Left forelimb (tissue), 1 donor: ENCODE measurements at places on chromosomes 16 and 17.

DNA sequence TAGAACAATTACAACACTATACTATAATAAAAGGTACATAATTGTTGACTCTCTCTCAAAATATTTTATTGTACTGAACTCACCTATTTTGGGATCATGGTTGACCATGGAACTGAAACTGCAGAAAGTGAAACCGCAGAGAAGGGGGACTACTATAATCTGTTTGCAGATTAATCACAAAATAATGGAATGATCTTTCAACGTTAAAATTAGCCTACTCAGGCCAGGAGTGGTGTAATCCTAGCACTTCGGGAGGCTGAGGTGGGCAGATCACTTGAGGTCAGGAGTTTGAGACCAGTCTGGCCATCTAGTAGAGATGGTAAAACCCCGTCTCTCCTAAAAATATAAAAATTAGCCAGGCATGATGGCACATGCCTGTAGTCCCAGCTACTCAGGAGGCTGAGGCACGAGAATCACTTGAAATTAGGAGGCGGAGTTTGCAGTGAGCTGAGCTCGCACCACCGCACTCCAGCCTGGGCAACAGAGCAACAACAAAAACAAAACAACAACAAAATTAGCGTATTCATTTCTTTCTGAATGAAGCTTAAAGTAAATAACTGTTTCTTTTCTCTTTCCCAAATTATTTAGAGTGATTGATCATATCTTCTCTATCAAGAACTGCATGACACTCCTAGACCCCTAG is 45.6 kb downstream of the IKZF3 start:
- DNase-seq, result no peak

DNA sequence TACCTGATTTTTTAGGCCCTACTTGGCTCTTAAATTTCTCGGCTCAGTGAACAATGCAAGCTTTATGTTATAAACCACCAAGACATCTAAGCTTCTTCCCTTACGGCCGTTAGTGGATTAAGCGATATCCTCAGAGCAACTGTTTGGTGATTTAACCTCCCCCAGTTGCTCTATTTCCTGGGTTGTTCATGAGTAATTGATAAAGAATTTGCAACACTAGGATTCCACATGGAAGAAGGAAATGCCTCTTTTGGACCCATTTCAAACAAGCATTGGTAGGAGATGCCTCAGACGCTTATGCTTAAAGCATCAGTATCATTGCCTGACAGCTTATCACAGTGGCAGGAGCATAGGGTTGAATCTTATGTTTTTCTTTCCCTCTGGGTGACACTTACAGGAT is 65.3 kb downstream of the RBFOX1 start:
- DNase-seq, result no peak

DNA sequence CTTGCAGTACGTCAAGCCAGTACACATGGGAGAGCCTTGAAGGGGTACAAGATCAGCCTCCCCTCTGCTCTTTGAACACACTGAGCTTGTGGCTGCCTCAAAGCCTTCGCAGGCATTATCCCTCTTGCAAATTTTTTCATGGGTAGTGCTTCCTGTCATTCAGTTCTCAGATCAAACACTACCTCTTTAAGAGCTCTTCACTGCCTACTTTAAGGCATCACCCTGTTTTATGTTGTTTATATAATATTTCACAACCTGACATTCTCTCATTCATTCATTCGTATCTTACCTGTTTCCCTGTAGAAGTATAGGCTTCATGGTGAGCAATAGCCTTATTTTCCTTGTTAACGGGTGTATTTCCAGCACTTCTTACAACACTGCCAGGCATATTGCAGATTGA is 269.1 kb downstream of the CDH13 start:
- DNase-seq, result no peak

DNA sequence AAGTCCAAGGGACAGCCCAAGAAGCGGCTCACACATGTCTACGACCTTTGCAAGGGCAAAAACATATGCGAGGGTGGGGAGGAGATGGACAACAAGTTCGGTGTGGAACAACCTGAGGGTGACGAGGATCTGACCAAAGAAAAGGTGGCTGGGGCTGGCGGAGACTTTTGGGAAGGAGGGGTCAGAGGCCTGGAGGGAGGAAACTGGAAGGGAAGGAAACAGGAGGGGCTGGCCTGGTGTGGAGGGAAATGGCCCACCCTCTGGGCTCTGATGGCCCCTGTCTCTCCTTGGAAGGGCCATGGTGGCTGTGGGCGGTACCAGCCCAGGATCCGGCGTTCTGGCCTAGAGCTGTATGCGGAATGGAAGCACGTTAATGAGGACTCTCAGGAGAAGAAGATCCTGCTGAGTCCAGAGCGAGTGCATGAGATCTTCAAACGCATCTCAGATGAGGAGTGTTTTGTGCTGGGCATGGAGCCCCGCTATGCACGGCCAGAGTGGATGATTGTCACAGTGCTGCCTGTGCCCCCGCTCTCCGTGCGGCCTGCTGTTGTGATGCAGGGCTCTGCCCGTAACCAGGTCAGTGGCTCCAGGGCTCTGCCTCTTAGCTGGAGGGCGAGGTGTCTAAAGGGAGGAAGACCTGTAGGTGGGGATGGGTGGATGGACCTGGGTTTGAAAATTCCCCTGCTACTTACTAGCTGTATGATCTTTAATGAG is 12.5 kb downstream of the POLR2A start:
- DNase-seq, result no peak

GRCh38 chr17:40230670-40231069 is 11.6 kb downstream of the WIPF2 start:
- DNase-seq, result no peak

DNA sequence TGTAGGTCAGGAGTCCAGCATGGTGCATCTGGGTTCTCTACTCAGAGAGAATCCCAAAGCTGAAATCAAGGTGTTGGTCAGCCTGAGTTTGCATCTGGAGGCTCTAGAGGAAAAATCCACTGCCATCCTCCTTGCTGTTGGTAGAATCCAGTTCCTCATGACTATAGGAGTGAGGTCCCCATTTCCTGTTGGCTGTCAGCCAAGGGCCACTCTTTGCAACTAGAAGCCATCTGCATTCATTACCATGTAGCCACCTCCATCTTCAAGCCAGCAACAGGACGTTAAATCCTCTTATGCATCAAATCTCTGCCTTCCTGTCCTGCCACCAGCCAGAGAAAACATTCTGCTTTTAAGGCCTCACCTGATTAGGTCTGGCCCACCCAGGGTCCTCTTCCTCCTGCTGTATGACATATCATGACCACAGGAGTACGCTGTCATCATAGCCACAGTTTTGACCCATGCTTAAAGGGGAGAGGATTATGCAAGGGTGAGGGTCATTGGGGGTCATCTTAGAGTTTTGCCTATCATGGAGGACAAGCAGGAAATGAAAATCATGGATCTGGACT is 40.5 kb downstream of the DNAH9 start:
- no peak for DNase-seq

DNA sequence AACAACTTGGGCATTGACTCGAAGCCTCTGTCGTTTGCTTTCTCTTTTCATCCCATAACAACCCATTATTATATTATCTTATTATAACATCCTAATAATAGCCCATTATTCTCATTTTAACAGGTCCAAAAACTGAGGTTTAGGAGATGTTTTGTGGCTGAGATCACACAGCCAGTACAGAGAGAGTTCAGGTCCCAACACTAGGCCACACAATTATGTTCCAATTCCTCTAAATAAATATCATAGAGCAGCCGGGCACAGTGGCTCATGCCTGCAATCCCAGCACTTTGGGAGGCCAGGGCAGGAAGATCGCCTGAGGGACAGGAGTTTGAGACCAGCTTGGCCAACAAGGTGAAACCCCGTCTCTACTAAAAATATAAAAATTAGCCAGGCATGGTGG is 40.3 kb upstream of the KIFC3 start:
- DNase-seq, result no peak

GRCh38 chr17:48639136-48639535 is 13.0 kb upstream of the HOXB9 start:
- no peak for DNase-seq

DNA sequence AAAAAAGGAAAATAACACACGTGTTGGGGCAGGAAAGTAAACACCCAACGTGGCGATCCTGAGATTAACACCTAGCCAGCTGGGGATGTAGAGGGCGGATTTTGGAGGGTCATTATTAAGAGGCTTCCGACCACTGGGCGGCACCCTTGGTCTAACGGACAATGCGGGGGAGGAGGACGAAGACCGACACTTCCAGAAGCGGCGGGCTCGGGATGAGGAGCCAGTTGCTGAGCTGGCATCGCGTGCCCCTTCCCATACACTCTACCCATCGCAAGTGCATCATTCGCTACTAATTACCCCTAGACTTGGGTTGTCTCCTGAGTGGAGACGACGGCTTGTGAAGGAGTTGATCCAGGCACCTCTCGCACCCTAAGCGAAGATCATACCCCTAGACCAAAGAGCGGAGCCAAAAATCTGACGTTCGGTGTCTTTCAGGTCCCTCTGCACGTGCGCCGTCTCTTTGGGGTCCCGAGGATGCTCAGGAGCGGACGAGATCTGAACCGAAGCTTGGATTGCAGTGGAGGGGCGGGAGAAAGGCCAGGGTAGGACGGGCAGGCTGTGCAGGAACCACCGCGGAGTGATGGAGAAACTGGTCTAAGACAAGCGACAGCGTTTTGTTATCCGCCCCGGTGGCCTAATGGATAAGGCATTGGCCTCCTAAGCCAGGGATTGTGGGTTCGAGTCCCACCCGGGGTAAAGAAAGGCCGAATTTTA is 17.6 kb downstream of the ZNF213 start:
- DNase-seq, result peak; percentile 96
